ENCODE measurements at places on chromosomes 7 and 10.

DNA sequence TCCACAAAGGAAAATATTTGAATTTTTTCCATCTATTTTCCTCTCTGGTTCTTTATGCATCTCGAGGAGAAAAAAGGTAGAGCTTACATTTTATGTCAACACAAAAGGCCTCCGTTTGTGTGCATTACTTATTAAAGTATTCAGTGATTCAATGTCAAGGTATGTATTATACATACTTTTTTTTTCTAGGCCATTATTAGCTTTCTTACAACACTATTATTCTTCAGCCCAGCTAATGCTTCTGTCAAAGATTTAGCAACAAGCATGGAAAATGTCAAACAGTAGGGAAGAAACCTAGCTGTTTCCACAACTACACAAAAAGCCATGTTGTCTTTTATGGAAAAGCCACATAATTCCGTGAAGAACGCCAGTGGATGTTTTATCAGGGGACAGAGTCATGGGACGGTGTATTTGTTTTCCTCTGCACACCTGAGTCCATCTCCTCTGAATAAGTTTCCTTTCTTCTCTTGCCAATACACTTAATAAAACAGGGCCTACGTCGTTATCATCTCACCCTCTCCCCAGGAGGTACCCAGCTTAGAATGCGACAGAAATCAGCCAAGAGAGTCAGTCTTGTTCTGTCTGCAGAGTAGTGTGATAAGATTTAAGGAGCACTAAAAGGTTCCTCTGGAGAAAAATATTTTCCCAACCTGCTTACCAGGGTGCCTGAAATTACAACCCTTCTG is 209.7 kb upstream of the AUTS2 start:
- no peaks in the 10 kb centered on the region for H3K36me3 ChIP-seq
- H3K27me3 ChIP-seq: no peaks in the 10 kb centered on the region
- H3K27ac ChIP-seq: no peak overlapping the region
- DNase-seq: no peak
- no peaks in the 10 kb centered on the region for H3K4me1 ChIP-seq
- H3K4me3 ChIP-seq: no peak overlapping the region

- no peak overlapping the region for H3K4me3 ChIP-seq
- no peak overlapping the region for H3K27ac ChIP-seq
- DNase-seq: no peak
- H3K36me3 ChIP-seq: no peaks in the 10 kb centered on the region
Observed at GRCh38 chr10:108913300-108913699, 1010.0 kb downstream of the XPNPEP1 start.

DNA sequence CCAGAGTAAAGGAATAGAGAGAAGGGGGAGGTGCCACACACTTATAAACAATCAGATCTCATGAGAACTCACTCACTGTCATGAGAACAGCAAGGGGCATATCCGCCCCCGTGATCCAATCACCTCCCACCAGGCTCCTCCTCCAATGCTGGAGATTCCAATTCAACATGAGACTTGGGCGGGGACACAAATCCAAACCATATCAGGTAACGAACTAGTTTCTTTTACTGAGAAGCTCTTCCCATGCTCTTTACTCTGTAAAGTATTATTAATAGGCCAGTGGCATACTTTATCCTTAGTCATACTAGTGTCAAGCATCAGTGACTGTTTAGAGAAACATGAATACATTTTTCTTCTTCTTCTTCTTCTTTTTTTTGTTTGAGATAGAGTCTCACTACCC is 39.4 kb upstream of the ZNF488 start:
- no peaks in the 10 kb centered on the region for H3K4me1 ChIP-seq
- H3K27me3 ChIP-seq: peaks cover 2% of the 10 kb centered on the region
- H3K27ac ChIP-seq: no peak overlapping the region
- no peak for DNase-seq

DNA sequence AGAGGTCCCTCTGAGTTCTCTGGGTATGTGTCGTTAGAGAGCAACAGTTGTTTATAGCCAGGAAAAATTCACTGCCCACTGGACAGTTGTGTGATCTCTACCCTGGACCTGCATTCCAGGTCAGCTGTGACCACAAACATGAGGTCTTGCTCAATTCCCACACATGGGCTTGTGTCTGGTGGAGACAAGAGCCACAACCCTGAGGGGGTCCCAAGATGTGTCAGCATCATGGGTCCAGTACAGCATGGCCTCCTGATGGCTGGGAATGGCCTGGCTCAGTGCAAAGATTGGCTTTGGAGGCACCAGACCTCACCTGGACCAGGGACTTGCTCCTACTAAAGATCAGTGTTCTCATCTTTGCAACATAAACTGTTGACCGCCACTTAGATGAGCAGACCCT is 751.6 kb downstream of the GRID1 start:
- no peak overlapping the region for H3K27ac ChIP-seq
- no peak overlapping the region for H3K4me3 ChIP-seq
- H3K36me3 ChIP-seq: no peaks in the 10 kb centered on the region

DNA sequence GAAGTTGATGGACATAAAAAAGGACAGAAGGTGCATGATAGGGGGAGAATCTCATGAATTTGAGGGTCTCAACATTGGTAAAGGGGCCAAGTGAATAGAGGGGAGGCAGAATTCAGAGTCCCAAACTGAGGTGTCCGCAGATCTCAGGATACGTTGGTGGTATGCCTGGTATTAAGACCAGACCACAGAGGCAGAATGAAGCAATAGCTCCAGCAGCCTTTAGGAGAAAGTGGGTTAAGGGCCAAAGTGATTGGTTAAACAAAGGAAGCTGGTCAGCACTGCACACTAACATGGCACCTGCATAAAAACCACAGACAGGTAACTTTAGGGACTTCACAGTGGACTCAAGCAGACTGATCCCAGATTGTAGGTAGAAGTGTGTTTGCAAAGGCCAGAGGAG is 37.5 kb downstream of the MEST start:
- H3K36me3 ChIP-seq: peaks cover 7% of the 10 kb centered on the region
- DNase-seq: no peak
- H3K27me3 ChIP-seq: no peaks in the 10 kb centered on the region
- no peak overlapping the region for H3K27ac ChIP-seq
- no peaks in the 10 kb centered on the region for H3K4me1 ChIP-seq

DNA sequence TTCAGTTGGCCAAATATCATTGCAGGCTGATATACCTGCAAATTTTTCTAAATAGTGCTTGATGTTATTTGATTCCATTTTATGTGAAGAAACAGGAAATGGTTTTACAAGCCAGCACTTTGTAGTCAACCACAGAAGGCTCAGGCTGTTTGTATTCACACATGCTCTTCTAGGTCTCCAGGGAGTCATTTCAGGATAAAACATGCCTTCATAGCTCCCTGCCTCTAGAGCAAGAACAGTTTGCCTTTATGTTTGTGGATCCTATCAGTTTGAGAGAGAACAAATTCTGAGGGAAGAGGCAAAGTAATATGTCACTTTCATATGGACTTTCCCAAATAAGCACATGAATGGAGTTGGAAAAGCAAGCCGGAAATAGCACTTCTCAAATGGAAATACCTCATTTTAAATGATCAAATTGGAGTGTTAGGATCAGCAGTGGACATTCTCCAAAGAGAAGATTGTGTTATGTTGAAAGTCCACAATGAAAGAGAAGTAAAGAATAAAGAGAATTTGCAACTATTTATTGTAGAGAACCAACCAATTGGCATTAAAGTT is 277.6 kb downstream of the KCND2 start:
- no peak overlapping the region for H3K4me3 ChIP-seq
- H3K27ac ChIP-seq: no peak overlapping the region
- H3K36me3 ChIP-seq: no peaks in the 10 kb centered on the region

DNA sequence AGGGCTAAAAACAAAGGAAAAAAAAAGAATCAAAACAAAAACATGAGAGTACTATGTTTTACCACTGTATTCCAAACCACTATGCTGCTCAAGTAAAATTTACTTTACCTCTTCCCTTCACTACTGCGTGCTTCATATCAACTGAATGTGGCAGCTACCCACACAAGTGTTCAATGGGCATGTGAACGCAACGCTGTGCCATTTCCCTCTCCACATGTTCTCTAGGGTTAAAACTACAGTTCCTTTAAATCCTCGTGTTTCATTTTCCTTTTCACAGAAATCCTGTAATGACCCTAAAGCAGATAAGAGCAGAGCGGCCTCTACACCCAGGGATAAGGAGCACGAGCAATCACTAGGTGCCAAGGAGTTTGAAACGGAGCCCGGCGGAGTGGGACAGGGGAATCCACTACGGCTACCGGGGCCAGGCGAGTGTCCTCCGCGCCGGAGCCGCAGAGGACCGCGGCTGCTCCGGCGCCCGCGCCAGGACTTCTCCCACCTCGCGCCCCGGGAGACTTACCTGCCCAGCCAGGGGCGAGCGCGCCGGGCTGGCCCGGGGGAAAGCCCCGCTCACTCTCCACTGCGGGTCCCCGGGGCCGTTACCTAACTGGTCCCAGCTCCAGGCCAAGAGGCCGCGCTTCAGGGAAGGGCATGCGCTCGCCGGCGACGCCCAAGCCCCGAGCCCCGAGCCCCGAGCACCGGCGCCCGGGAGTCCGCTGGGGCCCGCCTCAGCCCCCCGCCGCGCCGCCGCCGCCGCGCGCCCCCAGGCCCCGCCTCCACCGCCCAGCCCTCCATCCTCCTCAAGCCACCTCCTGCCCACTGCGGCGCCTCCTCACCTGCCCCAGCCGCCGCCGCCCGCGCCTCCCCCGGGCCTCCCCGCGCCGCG is 711 bp downstream of the NAMPT start:
- peaks cover 53% of the 10 kb centered on the region for H3K4me1 ChIP-seq
- peak overlapping the region; percentile 91 for H3K4me3 ChIP-seq
- peak overlapping the region; percentile 100 for H3K27ac ChIP-seq
- peaks cover 60% of the 10 kb centered on the region for H3K36me3 ChIP-seq
- H3K27me3 ChIP-seq: no peaks in the 10 kb centered on the region
- peak; percentile 72 for DNase-seq

- H3K27me3 ChIP-seq: no peaks in the 10 kb centered on the region
- no peak overlapping the region for H3K4me3 ChIP-seq
- no peak for DNase-seq
- H3K4me1 ChIP-seq: peaks cover 15% of the 10 kb centered on the region
- peaks cover 12% of the 10 kb centered on the region for H3K36me3 ChIP-seq
Observed at GRCh38 chr7:11170175-11170574, 196.5 kb downstream of the PHF14 start.

- peaks cover 26% of the 10 kb centered on the region for H3K4me1 ChIP-seq
- H3K4me3 ChIP-seq: no peak overlapping the region
- no peak for DNase-seq
- H3K36me3 ChIP-seq: no peaks in the 10 kb centered on the region
Observed at GRCh38 chr10:114914560-114914959, 23.4 kb upstream of the TRUB1 start.

DNA sequence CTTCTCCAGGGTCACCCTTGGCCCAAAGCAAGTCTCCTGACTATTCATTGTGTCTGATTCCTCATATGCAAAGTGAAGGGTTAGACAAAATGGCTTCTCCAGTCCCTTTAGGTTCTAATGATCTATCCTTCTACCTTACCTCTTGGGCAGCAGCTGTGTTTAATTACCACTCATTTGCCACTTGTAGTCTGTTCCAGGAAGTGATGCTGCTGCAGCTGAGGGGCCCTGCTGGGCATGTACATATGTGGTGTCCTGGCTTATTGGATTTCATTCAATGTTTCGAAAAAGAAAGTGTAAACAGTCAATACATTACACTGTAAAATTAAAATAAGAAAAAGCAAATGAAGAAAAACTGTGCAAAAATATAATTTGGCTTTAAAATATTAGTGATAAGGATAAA is 36.6 kb downstream of the SCIN start:
- H3K4me3 ChIP-seq: no peak overlapping the region
- H3K4me1 ChIP-seq: no peaks in the 10 kb centered on the region
- peaks cover 9% of the 10 kb centered on the region for H3K27me3 ChIP-seq
- H3K36me3 ChIP-seq: no peaks in the 10 kb centered on the region

- no peaks in the 10 kb centered on the region for H3K36me3 ChIP-seq
- H3K27ac ChIP-seq: no peak overlapping the region
- no peak for DNase-seq
- H3K27me3 ChIP-seq: peaks cover 58% of the 10 kb centered on the region
Observed at GRCh38 chr7:28960071-28960840, 2.1 kb upstream of the TRIL start.

DNA sequence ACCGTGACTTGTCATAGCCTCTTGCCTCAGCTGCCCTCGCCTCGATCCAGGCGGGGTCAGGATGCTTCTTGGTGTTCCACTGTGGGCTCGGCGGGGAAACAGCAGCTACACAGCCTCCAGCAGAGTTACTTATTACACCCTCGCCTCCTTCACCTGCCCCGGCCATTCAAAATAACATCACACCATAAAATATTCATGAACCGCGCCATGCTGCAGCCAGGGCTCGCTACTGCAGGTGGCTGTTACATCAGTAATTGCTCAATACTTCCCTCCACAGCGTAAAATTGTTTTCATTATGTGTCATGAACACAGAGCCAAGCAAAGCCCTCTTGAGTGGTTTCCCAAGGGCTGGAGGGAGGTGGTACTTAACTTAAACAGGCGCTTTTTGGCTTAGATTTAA is 241.5 kb upstream of the SP8 start:
- H3K36me3 ChIP-seq: no peaks in the 10 kb centered on the region
- no peak for DNase-seq
- no peaks in the 10 kb centered on the region for H3K27me3 ChIP-seq
- H3K27ac ChIP-seq: no peak overlapping the region

GRCh38 chr10:59505926-59506325 is 143.6 kb upstream of the FAM13C start:
- no peaks in the 10 kb centered on the region for H3K27me3 ChIP-seq
- no peak overlapping the region for H3K4me3 ChIP-seq
- DNase-seq: no peak
- H3K36me3 ChIP-seq: no peaks in the 10 kb centered on the region

GRCh38 chr7:20562461-20562860 is 53.0 kb upstream of the ABCB5 start:
- no peak overlapping the region for H3K4me3 ChIP-seq
- no peak overlapping the region for H3K27ac ChIP-seq
- H3K4me1 ChIP-seq: no peaks in the 10 kb centered on the region
- H3K27me3 ChIP-seq: no peaks in the 10 kb centered on the region
- no peak for DNase-seq

DNA sequence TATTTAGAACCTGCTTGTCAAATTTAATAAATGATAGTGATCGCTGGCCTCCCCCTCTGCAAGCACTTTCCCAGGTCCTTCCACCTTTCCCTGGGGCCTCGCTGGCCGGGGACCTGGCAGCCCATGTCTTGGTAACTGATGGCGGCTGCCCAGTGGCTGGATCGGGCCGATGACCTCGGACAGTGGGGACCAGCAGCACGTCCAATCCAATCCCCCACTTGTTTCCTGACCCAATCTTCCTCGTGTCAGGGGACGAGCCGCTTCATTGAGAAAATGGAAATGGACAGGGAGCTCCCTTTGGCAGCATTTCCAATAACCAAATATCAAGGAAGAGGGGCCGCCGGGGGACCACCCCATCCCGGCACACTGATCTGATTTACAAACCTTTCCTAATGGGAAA is 17.2 kb downstream of the EBF3 start:
- no peaks in the 10 kb centered on the region for H3K4me1 ChIP-seq
- H3K4me3 ChIP-seq: no peak overlapping the region
- no peaks in the 10 kb centered on the region for H3K36me3 ChIP-seq
- DNase-seq: no peak
- peaks cover 54% of the 10 kb centered on the region for H3K27me3 ChIP-seq

- H3K4me3 ChIP-seq: no peak overlapping the region
- H3K36me3 ChIP-seq: no peaks in the 10 kb centered on the region
- DNase-seq: no peak
Observed at GRCh38 chr10:69696073-69696731, 66.2 kb downstream of the FAM241B start.
